Right ventricle myocardium inferior (tissue), 1 donor: ENCODE measurements at places on chromosomes 2 and 18. TPM values are rescaled to one million over a fixed set of nuclear protein-coding genes. Genes with fewer than 3 reads are reported as not detected.

DNA sequence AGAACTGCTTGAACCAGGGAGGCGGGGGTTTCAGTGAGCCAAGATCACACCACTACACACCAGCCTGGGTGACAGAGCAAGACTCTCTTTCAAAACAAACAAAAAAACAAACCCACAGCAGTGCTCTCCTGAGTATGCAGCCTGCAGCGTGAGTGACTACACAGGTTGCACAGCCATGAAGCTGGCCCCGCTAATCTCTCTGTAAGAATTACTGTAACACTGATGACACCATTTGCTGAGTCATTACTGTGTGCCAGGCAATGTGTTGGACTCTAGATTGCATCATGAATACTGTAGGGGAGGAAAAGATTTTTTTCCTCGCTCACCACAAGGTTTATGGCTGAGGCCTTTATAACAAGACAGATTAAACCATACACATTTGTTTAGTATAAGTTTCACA is 118.6 kb upstream of the ATP8B1 start:
- no peak for DNase-seq

DNA sequence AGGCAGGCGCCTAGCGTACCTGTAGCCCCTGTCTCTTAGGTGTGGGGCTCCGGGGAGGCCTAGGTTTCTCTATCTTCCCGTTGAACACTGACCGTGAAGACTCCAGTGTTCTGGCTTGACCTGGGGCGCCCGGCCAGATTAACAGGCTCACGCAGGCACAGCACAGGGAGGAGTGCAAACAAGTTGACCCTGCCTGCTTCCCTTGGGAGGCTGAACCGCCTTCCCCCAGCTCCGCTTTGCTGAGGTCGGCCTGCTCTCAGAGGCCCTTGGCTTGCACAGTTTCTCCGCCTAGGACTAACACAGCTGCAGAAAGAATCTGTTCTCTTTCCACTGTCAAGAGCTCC is 567 bp downstream of the PCYOX1 start:
- peak; percentile 90 for DNase-seq

DNA sequence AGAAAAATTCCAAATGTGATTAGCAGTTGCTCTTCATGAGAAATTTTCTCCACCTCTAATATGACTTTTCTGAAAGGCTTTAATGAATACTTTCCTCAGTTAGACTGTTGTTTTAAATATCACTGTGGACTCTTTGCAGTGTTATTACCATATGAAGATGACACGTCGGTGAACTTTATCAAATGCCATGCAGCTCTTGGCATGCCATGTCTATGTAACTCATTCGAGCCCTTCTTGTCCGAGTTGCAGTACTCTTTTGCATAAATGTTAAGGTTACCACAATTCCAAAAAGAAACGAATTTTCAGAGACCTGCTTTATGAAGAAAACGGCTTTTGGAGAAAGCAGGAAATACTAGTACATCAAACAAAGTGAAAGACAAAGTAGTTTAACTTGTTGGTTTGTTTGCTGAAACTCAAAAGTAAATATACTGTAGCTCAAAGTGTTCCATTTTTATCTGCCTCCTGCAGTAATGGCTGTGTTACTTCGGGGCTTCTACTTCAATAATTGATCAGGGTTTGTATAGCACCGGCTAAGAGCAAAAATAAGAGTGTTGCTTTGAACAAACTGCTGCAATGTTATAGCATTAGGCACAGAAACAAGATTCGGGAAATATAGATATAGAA is 204.1 kb downstream of the ARHGAP15 start:
- DNase-seq: no peak

DNA sequence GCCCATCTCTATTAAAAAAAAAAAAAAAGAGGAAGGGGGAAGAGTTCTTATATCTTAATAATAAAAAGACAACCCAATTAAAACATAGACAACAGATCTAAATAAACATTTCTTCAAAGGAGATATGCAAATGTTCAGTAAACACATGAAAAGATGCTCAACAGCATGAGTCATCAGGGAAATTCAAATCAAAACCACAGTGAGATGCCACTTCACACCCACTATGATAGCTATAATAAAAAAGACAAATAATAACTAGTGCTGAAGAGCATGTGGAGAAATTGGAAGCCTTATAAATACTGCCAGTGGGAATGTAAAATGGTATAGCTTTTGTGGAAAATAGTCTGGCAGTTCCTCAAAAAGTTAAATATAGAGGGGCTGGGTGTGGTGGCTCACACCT is 61.5 kb upstream of the CYP20A1 start:
- DNase-seq: no peak

DNA sequence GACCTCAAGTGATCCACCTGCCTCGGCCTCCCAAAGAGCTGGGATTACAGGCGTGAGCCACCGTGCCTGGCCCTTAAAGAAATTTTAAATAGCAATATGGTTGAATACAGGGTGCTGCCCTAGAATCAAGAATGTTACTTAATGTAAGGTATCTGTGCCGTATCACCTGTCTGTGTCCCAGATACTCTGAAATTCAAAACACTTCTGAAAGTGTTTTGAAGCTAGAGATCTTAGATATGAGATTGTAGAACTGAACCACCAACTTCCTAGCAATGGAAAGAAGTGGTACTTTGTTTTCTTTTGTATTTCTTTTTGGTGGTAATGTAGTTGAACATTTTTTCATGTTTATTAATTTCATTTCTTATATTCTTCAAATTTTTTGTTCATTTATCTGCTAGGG is 13.0 kb downstream of the PTPN4 start:
- DNase-seq: no peak

GRCh38 chr2:15889442-15890123 is 50.8 kb upstream of the MYCN start:
- DNase-seq: no peak

DNA sequence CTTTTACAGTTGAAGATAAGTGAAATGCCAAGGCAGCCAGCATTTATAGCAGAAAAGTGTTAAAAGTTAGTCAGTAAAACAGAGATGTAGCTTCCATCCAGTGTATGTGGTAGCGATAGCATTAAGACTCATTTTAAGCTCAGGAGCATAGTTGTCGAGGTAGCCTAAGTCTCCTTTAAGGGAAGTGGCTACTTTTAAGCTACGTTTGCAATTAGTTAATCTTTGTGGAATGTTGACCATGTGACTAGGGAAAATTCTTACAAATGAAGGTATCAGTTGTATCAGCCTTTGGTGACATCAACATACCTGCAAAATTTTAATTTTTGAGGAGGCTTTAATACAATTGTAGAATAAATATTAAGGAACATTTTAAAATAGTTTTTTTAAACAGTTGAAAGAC is 61.9 kb downstream of the LHCGR start:
- no peak for DNase-seq

- no peak for DNase-seq
Observed at GRCh38 chr2:152657043-152657442, 60.2 kb downstream of the PRPF40A start.

- no peak for DNase-seq
Observed at GRCh38 chr18:23311351-23312121, 141.6 kb upstream of the RIOK3 start.

GRCh38 chr2:53202063-53202462 is 565.5 kb upstream of the CHAC2 start:
- no peak for DNase-seq

DNA sequence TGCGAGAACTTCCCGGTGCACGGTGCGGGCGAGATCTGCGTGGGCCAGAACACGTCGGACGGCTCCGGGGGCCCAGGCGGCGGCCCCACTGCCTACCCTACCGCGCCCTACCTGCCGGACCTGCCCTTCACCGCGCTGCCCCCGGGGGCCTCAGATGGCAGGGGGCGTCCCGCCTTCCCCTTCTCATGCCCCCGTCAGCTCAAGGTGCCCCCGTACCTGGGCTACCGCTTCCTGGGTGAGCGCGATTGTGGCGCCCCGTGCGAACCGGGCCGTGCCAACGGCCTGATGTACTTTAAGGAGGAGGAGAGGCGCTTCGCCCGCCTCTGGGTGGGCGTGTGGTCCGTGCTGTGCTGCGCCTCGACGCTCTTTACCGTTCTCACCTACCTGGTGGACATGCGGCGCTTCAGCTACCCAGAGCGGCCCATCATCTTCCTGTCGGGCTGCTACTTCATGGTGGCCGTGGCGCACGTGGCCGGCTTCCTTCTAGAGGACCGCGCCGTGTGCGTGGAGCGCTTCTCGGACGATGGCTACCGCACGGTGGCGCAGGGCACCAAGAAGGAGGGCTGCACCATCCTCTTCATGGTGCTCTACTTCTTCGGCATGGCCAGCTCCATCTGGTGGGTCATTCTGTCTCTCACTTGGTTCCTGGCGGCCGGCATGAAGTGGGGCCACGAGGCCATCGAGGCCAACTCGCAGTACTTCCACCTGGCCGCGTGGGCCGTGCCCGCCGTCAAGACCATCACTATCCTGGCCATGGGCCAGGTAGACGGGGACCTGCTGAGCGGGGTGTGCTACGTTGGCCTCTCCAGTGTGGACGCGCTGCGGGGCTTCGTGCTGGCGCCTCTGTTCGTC is 1.7 kb downstream of the FZD7 start:
- peak; percentile 82 for DNase-seq

DNA sequence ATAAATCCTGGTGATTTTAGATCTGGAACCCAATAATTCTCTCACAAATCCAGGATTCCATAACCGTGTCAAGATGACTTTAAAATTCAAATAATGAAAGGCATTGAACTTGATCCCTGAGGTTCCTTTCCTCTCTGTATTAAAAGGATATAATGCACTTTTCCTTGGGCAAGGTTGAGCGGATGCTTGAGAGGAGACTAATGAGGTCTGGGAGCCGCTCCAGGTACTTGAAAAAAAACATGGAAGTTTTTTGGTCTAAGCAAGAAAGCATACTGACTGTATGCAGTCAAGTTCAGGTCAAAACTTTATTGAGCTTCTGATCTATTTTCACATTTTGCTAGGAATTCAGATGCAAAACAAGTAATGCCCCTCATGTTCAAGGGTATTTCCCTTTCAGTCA is 318.5 kb downstream of the RAD51AP2 start:
- no peak for DNase-seq

- no peak for DNase-seq
Observed at GRCh38 chr2:65630643-65631042, 198.2 kb upstream of the SPRED2 start.

DNA sequence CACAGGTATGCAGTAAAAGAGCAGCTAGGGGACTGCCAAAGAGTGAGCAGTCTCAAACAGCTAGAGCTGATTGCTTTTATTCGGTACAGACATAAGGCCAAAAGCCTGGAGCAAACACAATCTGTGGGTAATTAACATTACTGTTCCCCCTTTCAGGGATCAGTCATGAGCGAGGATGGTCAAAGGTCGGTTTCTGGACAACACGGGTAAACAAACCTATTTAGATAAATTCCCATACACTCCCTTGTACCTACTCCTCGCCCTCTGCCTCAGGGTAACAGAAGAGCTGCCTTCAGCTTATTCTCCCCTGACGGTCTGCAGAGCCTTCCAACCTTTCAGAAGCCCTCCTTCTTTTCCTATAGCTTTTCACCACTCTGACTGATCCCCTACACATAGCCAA is 586.0 kb downstream of the SUCLG1 start:
- no peak for DNase-seq

DNA sequence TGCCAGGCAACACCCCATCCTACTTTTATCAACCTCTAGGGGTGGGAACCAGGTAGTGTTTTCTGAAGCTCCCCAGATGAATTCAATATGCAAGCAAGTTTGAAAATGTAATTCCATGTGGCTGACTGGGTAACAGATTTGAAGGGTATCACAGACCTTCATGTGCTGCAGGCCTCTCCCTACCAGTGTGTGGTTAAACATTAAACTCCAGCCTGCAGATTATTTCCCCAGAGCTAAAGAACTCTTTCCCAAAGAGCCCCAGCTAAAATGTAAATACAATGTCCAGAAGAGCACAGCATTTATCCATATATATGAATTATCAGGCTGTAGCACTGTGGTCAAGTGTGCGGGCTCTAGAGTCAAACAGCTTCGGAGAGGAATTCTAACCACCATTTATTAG is 134.1 kb downstream of the MYO5B start:
- no peak for DNase-seq

GRCh38 chr2:27857417-27858172 is 32.6 kb downstream of the RBKS start:
- no peak for DNase-seq

- no peak for DNase-seq
Observed at GRCh38 chr2:98510322-98510662, 65.6 kb downstream of the INPP4A start.

DNA sequence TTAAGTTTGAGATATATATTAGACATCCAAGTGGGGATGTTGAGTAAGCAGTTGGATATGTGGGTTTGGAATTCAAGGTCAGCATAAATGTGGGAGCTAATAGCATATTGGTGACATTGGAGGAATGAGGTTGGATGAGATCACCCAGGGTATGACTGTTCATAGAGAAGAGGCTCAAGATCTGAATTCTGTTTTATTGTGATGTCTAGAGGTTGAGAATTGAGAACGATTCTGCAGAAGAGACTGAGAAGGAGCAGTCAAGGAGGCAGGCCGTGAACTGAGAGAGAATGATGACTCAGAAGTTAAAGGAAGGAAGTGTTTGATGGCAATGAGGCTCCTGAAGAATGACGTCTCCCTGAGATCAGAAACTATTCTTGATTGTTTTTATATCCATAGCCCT is 5.9 kb downstream of the SERPINB11 start:
- DNase-seq: no peak

- DNase-seq: no peak
Observed at GRCh38 chr2:263022-263738, 652 bp downstream of the SH3YL1 start.

DNA sequence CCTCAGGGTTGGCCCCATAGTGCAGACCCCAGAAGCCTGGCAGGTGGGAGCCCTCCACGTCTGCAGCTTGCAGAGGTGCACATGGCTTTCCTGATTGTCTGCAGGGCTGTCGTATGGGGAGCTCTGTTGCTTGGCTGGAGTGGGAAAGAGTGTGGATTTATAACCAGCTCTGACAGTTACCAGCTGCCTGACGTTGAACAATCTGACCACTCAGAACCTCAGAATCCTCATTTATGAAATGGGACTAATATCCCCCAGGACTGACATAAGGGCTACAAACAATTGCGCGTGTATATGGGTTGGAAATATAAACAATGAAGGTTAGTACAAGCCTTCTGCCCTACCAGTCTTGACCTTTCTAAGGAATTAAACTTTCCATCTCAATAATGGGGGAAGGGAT is 13.9 kb upstream of the PXDN start:
- DNase-seq: no peak

DNA sequence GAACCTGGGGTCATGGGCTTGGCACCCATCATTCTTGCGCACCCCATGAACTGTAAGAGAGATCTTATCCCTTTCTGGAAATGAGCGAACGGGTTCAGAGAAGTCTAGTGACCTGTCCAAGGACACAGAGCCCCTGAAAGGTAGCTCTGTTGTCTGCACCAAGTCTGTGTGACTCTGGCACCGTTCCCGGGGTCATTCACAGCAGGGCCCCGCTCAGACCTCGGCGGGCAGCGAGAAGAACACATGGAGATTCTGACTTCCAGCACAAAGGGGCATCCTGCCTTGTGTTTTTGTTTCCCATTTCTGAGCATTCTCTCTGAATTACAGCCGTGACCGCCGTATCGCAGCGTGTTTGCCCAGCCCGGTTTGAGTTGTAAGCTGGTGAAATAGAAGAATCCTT is 231.7 kb downstream of the KLHL29 start:
- DNase-seq: peak; percentile 64

CIB4 gene
- total RNA-seq: not detected

MALL gene
- 14.0 TPM for total RNA-seq

C2orf72 gene
- 0.16 TPM for total RNA-seq

RAB3GAP1 gene
- 50.1 TPM for total RNA-seq

FBXO15 gene
- total RNA-seq: not detected

CPO gene
- 0.73 TPM for total RNA-seq

FABP1 gene
- not detected for total RNA-seq

AQP12B gene
- not detected for total RNA-seq

HAAO gene
- 1.9 TPM for total RNA-seq

LIPG gene
- not detected for total RNA-seq

PSTPIP2 gene
- total RNA-seq: 2.0 TPM

LCT gene
- total RNA-seq: not detected

CYP27C1 gene
- 0.05 TPM for total RNA-seq
